ELF-1 (cell line): ENCODE measurements at places on chromosomes 12 and 14.

GRCh38 chr14:34966413-34966812 is 16.4 kb upstream of the SRP54 start:
- DNase-seq = no peak

- no peak for DNase-seq
Observed at GRCh38 chr14:99296517-99296916, 24.5 kb upstream of the BCL11B start.

DNA sequence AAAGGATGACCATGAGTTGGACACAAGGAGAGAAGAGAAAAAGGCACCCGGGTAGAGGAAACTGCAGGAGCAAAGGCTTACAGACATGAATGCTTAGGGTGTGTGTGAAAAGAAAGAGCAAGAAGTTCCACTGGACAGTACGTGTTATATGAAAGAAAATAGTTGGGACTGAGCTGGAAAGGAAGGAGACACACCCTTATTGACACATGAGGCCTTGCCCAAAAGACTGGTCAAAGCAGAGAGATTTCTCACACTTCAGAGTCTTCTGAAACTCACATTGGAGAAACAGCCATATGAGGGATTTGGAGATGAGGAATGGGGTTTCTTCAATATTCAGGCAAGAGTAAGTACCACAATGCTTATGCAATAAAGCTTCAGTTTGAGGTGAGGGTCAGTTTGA is 56.0 kb downstream of the TTC9 start:
- DNase-seq = no peak

DNA sequence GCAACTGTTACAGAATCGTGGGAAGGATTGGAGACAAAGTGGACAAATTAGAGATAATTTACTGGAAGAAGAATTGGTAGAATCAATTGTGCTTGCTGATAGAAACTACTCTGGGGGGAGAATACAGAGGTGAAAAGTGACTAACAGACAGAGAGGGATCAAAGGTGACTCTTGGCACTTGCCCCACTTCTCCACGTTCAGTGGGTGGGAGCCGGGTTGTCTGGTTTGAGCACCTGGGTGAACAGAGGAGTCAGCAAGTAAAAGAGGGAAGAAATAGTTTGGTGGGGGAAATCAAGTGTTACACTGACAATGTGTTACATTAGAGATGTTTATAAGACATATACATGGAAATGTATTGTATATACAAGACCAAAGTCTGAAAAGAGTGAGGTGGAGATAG is 69.1 kb downstream of the PPP2R5E start:
- DNase-seq = no peak

GRCh38 chr12:122871851-122872780 is 23.8 kb downstream of the VPS37B start:
- peak; percentile 98 for DNase-seq

- no peak for DNase-seq
Observed at GRCh38 chr12:102602521-102602920, 122.2 kb upstream of the IGF1 start.

- no peak for DNase-seq
Observed at GRCh38 chr12:127429551-127430285, 837.3 kb upstream of the TMEM132C start.

DNA sequence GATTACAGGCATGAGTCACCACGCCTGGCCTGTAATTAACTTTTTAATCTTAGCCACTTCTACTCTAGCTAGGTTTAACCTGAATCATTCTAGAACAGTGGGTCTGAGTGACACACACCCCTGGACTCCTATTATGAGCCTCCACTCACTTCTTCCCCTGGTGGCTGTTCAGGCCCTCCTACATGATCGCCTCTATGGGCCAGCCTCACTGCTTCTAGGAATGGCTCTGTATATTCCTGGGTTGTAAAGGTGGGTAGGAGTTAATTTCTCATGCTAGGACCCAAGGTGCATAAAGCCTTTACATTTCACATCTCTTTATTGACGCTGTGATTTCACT is 8.0 kb upstream of the RNU6-8 start:
- no peak for DNase-seq

- DNase-seq = no peak
Observed at GRCh38 chr12:21962236-21962635, 21.0 kb upstream of the ABCC9 start.

DNA sequence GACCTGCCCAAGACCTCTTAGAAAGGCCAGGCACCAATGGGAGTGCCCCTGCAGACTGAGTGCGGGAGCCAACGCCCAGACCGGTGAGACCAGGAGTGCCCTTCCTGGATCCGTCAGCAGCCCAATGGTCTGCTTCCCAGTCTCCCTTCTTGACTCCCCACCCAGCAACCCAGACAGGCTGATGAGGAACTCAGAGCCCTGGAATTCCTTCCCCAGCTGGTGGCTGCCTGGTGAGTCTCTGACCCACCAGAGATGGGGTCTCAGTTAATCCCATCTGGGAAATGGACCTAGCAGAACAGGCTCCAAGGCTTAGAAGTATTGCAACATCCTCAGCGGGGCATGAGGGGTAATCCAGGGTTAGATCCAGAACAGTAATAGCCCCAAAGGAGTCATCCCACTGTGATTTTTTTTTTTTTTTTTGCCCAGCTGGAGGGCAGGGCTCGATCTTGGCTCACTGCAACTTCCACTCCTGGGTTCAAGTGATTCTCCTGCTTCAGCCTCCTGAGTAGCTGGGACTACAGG is 1.5 kb upstream of the RASAL1 start:
- DNase-seq = no peak

DNA sequence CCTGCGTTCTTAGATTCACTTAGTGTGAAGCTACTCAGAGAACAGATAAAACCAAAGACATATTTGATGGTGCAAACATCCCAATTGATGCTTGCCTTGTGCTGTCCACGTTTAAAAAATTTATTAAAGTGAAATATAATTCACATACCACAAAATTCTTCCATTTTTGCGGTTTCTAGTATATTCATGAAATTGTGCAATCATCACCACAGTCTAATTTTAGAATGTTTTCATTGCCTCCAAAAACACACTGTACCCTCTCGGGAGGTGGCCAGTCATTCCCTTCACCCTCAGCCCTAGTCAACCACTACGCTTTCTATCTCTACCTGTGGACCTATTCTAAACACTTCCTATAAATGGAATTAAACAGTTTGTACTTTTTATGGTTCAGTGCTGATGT is 1109.2 kb downstream of the FLRT2 start:
- no peak for DNase-seq

GRCh38 chr12:96886998-96887677 is 19.9 kb upstream of the NEDD1 start:
- DNase-seq = peak; percentile 74

DNA sequence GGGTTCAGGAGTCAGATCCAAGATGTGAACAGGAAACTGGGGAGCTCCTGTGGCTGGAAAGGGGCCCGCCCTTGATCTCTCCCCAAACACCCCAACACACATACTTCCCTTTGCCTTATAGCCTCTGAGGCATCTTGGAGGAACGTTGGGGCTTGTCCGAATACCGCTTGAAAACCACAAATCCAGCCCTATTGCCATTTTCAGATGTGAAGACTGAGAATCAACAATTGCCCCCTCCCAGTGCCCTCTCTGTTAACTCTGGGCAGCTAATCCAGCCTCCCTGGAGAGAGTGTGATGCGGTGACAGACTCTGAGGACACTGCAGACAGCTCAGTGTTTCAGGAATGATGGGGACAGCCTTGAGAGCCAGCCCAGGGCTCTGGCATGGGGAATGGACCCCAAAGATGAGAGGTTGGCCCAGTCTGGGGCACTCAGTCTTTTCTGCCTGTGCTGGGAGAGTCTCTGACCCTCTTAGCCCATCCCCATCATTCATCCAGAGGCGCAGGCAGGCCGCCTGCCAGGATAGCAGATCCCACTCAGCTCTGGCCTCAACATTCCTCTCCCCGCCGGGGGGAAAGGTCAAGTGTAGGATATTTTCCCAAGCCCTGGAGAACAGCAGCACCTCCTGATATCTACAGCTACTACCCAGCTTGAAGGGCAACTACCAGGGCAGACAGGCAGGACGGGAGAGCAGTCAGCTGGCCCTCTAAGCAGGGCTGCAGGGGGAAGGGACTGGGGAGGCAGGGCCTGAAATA is 24.6 kb upstream of the LTBP2 start:
- peak; percentile 31 for DNase-seq

DNA sequence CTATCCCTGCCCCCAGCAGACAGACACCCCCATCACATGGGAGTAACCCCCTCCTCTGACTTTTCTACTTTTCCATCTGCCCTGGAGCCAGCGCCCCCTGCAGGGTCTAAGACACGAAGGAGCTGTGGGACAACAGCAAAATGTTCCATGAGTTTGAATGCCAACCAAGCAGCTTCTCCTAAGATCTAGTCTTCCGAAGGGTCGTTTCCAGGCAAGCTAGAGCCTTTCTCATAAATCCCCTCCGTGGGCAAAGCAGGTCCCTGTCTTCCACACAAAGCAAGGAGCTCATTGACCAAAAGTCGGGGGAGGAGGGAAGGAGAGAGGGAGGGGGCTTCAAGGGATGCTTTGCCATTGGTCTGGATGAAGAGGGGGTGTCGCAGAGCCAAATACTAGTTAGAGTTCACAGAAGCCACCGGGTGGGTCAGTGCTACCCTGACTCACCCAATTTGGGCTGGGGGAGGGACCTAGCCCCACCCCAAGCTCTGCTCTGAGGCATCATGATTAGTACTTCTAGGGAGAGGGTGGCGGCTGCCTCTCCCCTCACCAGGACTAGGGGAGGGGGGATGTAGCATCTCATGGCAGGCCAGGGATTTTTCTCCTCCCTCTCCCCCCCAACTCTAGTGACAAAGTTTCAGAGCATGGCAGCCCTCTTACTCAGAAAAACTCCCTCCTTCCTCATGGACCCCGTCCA is 1.6 kb downstream of the MSI1 start:
- DNase-seq = peak; percentile 50

DNA sequence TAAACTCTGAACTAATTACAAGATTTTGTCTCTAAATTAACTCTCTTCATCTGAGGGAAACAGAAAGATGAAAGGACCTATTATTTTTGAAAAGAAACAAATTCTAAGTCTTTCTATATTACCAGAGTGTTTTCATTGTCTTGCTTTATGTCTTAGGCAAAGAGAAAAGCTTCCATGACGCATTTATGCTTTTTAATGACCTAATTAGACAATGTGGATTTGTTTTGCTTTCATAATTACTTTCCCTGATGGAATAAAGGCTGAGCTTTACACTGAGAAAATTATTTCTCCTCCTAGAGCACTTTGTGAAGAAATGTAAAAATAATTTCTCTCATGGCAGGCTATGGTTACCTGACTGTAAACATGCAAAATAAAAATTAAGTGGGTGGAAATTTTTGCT is 138.0 kb upstream of the SLCO1C1 start:
- no peak for DNase-seq

DNA sequence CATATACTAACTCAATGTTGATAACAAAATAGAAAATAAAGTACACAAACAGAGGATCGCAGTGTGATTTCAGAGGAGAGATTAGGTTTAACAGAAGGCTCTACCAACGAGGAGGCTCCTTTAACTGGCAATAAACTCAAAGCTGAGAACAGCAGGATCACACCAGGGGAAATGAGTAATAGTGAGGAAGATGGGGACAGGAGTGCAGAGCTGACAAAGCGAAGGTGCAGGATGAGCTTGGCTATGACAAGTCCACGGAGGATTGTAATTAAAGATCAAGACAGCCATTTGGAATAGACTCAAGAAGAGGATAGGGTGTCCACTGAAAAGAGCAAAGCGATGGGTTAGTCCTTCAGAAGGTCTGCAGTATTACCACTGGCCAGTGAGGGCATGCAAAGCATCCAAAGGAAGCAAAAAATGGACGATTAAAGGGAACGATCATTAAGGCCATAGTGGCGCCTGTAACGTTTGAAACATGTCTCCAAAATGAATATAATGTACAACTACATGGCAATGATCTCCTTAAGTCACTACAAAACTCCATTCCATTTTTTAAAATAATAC is 85.3 kb downstream of the GRIN2B start:
- no peak for DNase-seq

DNA sequence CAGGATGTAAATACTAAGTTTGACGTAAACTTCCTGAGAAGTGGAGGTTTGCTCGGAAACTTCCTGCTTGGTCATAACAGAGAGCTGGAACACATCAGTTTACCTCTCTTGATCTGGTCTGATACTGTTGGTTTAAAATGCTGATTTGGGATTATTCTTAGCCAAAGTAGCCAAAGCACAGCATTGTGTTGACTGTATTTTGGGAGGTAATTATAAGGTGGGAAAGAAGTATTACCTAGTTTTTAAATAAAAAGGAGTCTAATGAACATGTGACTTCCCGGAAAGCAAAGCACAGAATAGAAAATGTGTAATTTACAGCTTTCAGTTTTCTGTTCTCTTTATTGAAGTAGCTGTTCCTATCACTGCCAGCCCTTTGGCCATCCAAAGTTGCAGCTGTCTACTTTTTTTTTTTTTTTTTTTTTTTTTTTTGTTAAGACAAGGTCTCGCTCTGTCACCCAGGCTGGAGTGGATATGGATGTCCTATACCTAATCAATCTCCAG is 52.2 kb upstream of the SRP54 start:
- DNase-seq = no peak
